ENCODE measurements at places on chromosomes 4 and X.

GRCh38 chr4:114512595-114513295 lies 85.9 kb upstream of the UGT8 start:
- DNase-seq: no peak

DNA sequence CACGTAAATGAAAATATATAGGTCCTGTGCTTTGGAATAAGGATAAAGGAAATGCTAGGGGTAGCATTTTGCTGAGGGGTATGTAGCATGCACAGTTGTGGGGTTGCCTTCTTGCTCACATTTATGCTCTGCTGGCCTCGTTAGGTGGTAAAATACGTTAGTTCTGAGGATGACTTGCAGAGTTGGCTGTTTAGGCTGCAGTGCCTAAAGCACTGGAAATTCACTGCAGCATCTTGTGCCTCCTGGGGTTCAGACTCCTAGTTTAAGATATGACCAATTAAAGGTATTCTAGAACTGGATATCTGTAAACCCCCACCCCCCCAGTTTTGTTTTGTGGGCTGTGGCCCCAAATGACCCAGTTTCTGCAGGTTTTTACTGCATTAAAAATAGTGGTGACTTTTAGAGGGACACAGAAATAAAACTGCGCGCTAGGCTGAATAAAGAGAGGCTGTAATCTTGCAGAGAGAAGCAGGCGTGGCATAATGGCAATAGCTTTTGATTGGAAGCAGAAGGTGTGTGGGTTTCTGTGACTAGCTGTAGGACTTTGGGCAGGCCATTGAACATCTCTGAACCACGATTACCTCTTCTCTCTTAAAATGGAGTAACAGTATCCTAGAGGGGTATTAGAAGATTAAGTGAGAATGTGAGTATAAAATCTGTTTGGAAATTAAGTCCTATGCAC lies 79.3 kb downstream of the REPS2 start:
- no peak for DNase-seq

- DNase-seq: no peak
Measured at GRCh38 chr4:13887010-13887409, 259.5 kb upstream of the BOD1L1 start.

GRCh38 chrX:130975947-130976346 lies 72.9 kb upstream of the ENOX2 start:
- DNase-seq: peak; percentile 2

GRCh38 chr4:170979736-170980135 lies 833.5 kb upstream of the GALNTL6 start:
- DNase-seq: no peak

Measured in NCI-H2081 treated with DMSO at 0.1 percent for 48 hours (cell line).